ENCODE measurements at places on chromosomes 7 and 10.
A peak's percentile ranks its signal among the peaks of the same experiment; 100 is the strongest.

GRCh38 chr10:30639946-30640786 lies 10.6 kb upstream of the LYZL2 start:
- DNase-seq, result no peak

- peak; percentile 44 for DNase-seq
Measured at GRCh38 chr10:49594594-49594993, 15.5 kb upstream of the SLC18A3 start.

DNA sequence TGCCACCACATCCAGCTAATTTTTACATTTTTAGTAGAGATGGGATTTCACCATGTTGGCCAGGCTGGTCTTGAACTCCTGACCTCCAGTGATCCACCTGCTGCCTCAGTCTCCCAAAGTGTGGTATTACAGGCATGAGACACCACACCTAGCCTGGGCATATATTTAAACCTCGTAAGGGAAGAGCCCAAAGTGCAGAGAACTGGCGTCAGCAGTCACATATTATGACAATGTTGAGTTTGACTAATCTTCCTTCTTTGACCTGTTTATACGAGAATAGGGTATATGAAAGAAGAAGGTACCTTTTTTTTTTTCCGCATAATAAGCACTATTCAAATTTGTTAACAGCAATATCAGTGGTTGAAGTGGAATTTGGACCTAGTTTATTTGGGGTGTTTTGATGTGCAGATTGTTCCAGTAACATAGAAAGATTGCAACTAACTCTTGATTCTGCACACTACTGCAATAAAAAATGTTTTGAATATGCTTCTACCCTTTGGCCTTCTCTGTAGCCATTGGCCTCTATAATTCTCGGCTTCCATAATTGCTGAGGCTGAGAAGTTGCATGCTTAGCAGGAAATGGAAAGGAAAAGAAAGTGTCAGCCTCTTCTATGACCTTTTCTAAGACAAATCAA lies 55.9 kb downstream of the MINPP1 start:
- DNase-seq, result no peak

- no peak for DNase-seq
Measured at GRCh38 chr10:32000937-32001336, 55.3 kb downstream of the KIF5B start.

GRCh38 chr7:134443396-134444070 lies 15.4 kb downstream of the AKR1B1 start:
- DNase-seq, result no peak

DNA sequence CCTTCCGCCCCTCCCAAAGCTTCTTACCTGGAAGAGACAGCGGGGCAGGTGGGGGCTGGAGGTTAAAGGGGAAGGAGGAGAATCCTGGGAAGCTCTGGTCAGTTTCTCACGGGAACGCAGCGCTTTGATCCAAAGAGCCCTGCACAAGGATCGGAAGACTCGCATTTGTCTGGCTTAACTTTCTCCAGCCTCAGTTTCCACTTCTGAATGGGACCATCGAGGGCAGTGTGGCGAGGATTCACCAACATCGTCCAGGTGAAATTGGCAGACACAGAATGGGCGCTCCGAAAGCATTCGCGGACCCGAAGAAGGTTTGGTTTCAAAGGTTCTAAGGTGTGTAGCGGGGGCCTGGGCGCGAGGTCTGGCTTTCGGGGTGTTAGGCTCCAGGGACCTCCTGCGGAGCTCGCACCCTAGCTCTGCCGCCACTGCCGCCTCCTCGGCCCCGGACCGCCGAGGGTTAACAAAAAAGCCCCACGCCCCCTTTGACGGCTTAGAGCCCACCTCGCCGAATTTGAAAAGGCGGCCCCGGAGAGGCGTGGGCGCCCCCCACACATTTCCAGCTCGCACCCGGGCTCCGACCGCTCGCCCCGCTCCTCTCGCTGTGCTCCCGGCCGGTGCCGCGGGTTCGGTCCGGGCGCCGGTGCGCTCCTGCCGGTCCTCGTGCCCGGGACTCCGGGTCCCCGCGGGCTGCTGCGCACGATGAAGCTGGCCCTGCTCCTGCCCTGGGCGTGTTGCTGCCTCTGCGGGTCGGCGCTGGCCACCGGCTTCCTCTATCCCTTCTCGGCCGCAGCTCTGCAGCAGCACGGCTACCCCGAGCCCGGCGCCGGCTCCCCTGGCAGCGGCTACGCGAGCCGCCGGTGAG lies at the start of gene COL26A1:
TSS of gene COL26A1 (plus strand) at position 542 of the 862 bp plus-strand sequence. CDS start at position 700, 158 bp downstream.
- DNase-seq, result no peak

GRCh38 chr10:47346581-47347302 lies 1.4 kb upstream of the RBP3 start:
- DNase-seq, result no peak

DNA sequence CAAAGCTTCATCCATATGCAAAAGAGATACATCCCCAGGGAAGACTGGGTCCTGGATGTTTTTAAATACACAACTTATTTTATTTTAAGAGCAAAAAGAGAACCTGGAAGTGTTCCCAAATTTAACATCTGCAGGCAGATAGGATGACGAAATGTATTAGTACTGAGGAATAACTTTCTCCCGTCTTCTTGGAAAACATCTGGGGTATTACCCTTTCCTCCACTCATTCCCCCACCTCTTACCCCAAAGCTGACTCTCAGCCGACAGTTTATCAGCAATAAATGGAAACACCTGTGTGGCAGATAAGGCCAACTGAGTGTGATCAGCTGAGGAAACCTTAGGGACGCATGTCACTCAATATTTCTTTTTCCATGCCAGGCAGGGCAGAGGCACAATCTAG lies 435.6 kb upstream of the NPVF start:
- no peak for DNase-seq

DNA sequence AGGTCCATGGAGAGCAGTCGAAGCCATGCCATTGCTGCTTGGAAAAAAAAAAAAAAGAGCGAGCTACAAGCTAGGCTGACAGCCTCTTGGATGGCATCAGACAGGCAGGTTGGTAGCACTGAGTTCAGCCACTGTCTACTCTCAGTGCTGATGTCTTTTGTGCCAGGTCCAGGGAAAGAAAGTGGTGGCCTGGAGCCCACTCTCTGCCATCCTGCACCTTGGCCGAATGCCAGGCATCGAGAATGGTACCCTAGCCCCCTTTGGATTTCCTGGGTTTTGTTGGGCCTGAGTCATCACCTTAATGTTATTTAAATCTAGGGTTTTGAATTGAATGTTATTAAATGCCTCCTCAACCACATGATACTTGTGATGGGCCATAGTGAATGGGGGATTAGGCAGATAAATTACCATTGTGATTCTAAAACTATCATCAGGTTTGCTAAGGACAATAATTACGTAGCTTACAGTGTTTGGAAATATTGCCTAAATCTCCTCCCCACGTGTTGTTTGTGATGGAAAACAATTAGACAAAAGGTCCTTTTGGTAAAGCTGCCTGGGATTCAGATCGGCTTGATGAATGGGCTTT lies 195.7 kb upstream of the GPR26 start:
- DNase-seq, result no peak

- no peak for DNase-seq
Measured at GRCh38 chr10:88309365-88309764, 273.8 kb downstream of the RNLS start.

DNA sequence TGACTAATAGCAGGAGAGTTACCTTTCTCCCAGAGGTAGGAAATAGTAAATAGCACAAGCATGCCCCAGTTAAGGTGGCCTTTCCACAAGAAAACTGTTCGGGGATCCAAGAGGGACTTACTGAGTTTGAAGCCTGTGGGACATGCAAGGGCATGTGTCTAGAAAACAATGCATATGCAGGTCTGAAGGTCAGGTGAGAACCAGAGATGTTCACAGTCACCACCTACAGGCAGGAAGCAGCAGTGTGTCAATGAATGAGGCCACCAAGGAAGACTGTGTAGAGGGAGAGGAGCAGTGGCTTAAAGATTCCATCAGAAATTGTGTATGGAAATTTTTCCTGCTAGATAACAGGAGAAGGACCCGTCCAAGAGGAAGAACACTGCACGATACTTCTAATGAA lies 66.0 kb downstream of the CALD1 start:
- no peak for DNase-seq

- no peak for DNase-seq
Measured at GRCh38 chr7:159068893-159069448, 75.7 kb downstream of the VIPR2 start.

- DNase-seq, result no peak
Measured at GRCh38 chr10:115979576-115979975, 293.4 kb downstream of the GFRA1 start.

DNA sequence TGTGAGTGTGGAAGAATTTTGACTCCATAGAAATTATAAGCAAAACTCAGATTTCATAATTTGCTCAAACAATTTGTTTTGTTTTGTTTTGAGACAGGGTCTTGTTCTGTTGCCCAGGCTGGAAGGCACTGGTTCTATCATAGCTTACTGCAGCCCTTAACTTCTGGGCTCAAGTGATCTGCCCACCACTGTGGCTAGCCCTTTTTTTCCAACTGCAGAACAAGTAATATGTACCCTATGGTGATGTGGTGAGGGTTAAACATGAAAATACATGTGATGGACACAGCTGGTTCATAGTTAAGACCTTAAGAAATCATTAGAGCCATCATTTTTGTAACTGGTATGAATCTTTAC lies 31.1 kb downstream of the CSTF2T start:
- no peak for DNase-seq

DNA sequence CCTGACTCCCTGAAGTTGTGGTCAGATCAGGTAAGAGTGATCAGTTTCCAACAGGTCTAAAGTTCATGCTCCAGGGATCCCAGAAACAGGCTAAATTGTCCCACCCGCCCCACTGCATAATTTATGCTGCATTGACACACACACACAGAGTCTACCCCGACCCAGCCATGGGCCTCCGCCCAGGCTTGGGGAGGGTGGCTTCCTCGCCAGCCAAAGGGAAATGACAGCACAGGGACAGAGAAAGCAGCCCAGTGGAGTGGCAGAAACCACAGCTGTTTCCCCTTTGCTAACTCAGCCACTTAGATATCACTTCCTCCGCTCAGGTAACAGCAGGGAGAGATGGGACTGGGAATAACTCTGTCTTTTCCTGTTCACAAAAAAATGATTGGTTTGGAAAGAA lies 9.4 kb downstream of the SH3PXD2A start:
- DNase-seq, result no peak

DNA sequence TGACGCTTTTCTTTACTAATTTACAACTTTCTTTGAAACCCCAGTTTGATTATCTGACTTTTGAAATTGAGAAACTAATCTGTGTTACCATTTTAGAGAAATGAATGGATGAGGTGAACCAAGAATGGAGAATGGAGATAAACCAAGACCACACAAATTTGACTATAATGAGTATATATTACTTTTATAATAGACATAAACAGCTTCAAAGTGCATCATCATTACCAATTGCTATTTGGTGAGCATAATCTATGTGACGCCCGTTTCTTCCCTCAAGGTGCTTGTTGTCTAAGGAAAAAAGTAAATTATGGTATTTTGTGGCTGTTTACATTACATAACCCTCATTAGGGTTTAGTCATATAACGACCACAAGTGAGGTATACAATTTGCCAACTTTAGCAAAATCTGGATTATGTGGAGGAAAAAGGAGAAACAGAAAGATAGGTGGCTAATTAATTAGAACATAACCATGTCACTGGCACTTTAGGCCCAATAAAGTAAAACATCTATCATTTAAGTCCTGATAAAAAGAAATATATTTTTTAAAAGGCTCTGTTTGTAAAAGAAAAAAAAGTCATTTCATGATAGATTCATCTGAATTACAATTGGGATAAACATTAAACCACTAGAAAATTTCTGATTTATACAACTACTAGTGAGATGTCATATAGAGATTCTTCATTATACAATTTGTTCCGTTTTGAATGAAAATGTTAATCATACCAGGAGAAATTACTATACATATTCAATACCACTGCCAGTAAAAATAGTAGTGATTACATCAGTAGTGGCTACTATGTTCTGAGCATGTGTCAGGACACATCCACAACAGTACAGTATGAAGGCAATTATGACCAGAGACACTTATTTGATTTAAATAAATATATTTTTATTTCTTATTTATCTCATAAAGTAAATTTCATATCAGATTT lies 118.2 kb upstream of the FAM133B start:
- no peak for DNase-seq

- peak; percentile 77 for DNase-seq
Measured at GRCh38 chr7:116399819-116400218, 99.7 kb upstream of the CAV2 start.

- DNase-seq, result no peak
Measured at GRCh38 chr7:98214811-98215321, 3.6 kb downstream of the BHLHA15 start.

DNA sequence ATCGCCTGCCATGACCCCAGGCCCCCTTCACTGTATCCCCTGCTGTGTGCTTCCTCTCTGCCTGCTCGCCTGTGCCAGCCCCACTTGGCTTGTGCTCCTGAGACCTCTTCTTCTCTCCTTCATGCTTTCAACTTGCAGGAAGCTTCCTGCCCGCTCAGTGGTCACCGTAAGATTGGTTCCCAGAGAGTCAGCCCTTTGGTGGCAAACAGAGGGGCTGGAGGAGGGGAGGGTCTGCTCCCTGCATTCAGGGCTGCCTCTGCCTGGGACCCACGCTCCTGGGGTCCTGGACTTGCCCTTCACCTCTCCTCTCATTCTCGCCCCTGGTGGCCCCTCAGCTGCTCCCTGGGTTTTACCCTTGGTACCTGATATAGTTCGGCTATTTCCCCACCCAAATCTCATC lies 45.8 kb upstream of the ZNF32 start:
- DNase-seq, result no peak

DNA sequence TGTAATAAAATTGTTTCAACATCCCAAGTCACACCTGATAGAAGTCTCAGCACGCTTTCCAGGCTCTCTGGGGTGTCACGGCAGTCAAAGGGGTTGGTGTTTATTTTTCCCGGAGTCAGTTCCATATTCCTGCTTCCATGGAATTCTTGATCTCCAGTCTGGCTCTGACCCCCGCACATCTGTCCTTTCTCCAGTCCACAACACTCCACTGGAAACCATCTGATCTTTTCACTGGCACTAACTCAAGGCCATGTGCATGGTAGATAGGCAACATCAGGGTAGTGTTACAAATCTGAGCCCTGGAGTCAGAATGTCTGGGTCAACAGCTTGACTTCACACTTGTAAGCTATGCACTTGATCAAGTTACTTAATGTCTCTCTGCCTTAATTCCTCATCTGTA lies 176.2 kb downstream of the WDR11 start:
- no peak for DNase-seq

DNA sequence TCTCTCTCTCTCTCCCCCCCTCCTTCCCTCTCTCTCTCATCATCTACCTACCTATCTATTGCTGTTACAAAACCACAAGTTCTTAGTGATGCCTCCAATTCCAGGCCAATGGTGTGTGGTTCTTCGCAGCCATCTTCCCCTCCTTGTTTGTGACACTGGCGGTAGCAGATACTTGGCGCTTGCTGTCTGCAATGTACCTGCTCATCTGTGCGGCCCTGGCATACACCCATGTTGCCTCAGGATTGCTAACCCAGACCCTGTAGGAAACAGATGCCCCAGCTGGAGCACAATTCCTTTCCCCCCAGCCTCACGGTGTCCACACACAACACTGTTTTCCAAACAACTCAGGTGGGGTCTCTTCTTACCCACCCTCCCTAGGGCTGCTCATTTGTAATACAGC lies 13.6 kb upstream of the DPYSL4 start:
- DNase-seq, result no peak
